ENCODE measurements at places on chromosomes 13 and 19. TPM values are rescaled to one million over a fixed set of nuclear protein-coding genes. Genes with fewer than 3 reads are reported as not detected.

The IPO5 gene
- polyA plus RNA-seq: 83.4 TPM

The CACNG7 gene
- 37.0 TPM for polyA plus RNA-seq

The ZNF675 gene
- polyA plus RNA-seq: 50.9 TPM

The ZBTB45 gene
- polyA plus RNA-seq: 6.8 TPM

The DNM2 gene
- polyA plus RNA-seq: 31.4 TPM

The PGLYRP1 gene
- not detected for polyA plus RNA-seq

The FGF14 gene
- 35.6 TPM for polyA plus RNA-seq

The ADGRE1 gene
- not detected for polyA plus RNA-seq

The ZNF681 gene
- 3.6 TPM for polyA plus RNA-seq

The CCNA1 gene
- 13.8 TPM for polyA plus RNA-seq

The CSNK1A1L gene
- polyA plus RNA-seq: not detected

The SULT2A1 gene
- polyA plus RNA-seq: not detected

The FZR1 gene
- polyA plus RNA-seq: 62.8 TPM

The DOCK6 gene
- not detected for polyA plus RNA-seq

The ACP7 gene
- not detected for polyA plus RNA-seq

The SIGLEC8 gene
- not detected for polyA plus RNA-seq

The CEACAM20 gene
- polyA plus RNA-seq: not detected

The NAA16 gene
- polyA plus RNA-seq: 49.7 TPM

The PPP1R13L gene
- not detected for polyA plus RNA-seq

The CYP4F8 gene
- not detected for polyA plus RNA-seq

The IRGC gene
- polyA plus RNA-seq: 0.51 TPM

The ZIC5 gene
- polyA plus RNA-seq: 0.98 TPM

The C5AR2 gene
- not detected for polyA plus RNA-seq

The HNRNPL gene
- polyA plus RNA-seq: 315 TPM

The RAB4B gene
- 66.0 TPM for polyA plus RNA-seq
